ENCODE measurements at places on chromosomes 6 and 20.

GRCh38 chr6:37353761-37354525 is at the start of gene RNF8:
Gene RNF8, plus strand, starts transcription at chr6:37353983. Its CDS starts 182 bp downstream, at chr6:37354165.
- peak; percentile 96 for ATAC-seq

DNA sequence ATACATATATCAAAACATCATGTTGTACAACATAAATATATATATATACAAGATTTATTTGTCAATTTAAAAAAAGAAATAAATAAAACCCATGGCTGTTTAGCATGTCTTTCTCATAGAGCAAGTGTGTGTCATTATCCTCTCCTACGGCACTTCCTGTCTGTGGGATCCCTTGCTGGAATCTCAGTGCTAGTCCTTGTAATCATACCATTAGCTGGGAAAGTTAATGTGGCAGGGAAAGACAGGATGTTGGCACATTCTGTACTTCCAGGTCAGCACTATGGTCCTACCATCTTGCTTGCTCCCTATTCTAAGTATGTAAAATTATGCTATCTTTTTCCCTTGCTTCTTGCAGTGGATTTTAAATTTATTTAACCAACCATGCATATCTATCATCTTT is 9.5 kb upstream of the SLC17A3 start:
- no peak for ATAC-seq

- ATAC-seq, result no peak
These were observed 1.6 kb downstream of the SRPK1 start for GRCh38 chr6:35919085-35919826.

DNA sequence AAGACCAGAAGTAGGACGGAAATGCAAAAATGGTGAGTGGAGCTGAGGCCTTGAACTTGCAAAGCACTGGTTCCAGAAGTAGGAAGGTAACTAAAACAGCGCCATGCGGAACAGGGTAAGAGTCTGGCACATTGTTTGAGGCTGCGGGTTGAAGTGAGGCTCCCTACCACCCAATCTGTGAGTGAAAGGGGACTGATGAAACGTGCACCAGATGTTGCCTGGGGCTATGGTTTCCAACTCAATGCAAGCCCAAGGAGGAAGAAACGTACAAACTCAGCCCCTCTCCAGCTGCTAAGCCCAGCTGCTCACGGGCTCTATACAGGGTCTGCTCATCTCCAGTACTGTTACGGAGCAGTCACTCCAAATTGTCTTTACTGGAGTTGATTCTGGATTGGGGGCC is 68.7 kb upstream of the KCNK16 start:
- ATAC-seq, result no peak

DNA sequence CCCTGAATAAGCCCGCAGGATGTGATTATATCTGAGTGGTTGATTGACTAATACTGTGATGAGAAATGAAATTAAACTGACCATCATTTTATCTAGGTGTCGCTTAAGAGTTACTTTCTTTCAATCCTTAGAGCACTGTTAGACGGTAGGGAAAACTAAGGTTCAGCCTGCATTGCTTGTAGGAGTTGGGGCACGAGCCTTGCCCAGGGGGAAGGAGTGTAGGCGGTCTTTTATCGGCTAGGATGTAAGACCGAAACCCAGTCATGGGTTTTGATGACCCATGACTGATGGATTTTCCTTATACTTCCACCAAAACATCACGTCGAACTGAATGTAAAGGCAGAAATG is 392 bp upstream of the TASP1 start:
- no peak for ATAC-seq

Data from motor neuron (in vitro differentiated cells).